GM20000 (cell line): ENCODE measurements at places on chromosomes 16 and 17.

DNA sequence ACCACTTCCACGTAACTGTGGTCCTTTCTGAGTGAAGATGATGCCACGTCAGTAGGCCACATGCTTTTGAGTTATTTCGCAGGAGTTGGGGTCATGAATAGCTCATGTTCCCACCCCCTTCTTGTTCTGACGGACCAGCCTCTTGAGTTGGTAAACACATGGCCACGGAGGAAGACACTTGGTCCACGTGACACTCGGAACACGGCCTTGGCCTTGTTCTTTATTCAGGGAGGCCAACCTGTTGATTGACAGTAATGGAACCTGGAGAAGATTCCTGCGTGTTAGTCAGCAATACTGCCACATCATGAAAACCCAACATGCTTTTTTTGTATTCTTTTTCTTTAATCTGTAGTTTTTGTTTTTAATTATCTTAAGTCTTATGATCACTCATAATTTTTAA, 56.3 kb downstream of the SEC14L1 start:
- DNase-seq = no peak

DNA sequence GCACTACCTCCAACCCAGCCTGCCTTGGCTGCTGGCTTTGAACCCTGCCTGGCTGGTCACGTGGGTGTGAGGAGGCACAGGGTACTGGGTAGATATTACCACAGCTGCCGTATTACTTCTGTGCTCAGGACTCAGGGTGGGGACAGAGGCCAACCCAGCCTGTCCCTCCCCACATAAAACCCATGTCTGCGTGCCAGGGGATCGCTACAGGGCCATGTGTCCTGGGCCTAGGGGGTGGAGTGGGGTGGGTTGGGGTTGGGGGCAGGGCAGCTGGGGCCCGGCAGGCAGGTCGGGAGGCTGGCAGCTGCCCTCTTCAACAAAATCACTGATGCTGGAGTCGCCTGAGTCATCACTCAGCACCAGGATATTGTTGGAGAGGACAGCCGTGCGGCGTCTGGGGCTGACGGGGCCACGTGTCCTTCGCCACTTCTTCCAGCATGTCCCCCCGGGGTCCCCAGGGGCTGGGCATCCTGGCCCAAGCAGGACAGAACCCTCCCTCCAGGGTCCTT, 39.7 kb upstream of the PVALEF start:
- no peak for DNase-seq

DNA sequence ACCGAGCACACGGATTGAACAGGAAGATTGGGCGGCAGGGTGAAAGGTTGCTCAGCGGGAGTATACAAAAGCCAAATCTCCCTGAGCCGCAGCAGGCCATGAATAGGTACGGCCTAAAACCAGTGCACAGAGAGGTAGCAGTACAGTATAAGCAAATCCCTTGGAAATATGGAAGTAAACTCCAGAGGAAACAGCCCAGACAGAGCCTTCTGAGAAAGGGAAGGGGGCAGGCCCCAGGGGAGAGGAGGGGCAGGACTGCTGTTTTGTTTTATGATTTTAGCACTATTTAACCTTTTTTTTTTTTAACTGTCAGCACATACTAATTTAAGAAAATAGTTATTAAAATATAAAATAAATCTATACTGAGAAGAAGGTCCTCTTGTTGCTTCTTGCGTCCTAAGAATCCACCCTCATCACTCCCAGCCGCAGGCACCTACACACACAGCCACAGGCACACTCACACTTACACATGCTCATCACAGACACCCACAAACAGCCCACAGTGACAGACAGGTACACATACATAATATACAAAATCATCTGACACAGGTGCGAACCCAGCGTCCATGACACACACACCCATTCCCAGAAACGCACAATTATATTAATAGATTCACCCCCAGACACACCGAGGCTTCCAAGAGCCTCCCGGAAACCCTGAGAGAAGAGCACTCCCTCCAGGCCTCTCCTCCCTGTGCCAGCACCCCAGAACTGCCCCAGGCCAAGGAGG, 12.8 kb downstream of the PLXDC1 start:
- no peak for DNase-seq

DNA sequence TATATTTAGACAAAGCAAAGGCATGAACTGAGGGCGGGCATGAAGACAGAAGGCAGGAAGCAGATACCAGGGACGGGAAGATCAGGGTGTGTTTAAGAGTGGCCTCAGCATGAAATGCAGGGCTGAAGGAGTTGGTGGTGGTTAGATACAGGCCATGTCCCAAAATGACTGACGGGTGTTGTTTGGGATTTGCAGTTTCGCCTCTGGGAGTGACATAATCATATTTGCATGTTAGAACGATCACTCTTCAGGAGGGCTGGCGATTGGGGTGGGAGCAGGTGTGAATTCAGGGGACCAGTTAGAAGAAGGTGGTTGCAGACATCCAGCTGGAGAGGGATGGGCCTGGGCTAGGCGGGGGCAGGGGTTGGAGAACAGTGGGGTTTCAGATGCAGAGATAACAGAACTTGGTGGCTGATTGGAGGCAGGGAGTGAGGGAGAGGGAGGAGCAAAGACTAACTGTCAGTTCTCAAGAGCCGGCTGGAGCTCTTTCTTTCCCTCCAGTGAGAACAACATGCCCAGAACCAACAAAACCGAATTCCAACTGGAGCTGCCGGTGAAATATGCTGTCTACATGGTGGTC, 27.2 kb upstream of the ITGAX start:
- no peak for DNase-seq
